ENCODE measurements at places on chromosomes 1 and 21.

GRCh38 chr1:44485229-44485933, 80.3 kb downstream of the RNF220 start:
- no peak for DNase-seq

GRCh38 chr1:203324105-203325025, 19.0 kb downstream of the BTG2 start:
- DNase-seq = no peak

- no peak for DNase-seq
These were observed 300.9 kb upstream of the GREM2 start for GRCh38 chr1:240912821-240913220.

DNA sequence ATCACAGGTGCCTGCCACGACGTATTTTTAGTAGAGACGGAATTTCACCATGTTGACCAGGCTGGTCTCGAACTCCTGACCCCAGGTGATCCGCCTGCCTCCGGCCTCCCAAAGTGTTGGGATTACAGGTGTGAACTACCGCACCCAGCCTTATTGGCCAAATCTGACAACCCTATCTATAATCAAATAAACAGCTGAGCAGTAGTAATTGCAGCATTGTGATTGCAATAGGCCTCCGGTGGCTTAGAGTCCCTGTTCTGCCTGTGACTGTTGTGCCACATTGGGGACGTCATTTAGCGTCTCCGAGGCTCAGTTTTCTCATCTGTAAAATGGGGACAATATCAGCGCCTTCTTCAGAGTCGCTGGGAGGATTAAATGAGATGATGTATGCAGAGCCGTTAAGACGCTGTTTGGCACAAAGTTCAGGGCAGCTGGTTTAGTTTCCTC, 569 bp upstream of the CAPN2 start:
- no peak for DNase-seq

DNA sequence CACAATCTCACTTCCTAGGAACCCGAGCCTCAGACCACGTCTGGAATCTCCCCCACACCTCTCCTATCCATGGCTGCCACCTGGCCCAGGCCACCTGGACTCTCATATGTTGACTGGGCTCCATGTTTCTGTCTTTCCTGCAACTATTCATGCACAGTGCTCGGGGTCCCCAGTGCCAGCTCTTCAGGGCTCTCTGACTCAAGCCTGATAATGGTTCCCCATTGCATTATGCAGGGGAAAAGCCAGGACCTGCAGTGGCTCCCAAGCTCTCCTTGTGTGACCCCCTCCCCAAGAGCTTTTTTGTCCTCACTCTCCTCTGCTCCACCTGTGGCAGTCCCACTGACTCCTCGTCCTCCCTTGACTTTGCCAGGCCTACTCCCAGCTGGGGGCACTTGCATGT, 417.6 kb downstream of the NPHP4 start:
- no peak for DNase-seq

All from activated CD4-positive, CD25-positive, alpha-beta regulatory T cell treated with anti-CD3 and anti-CD28 coated beads, Interleukin-2, amount 50 U/mL, for 16 hours (primary cell).